Activated gamma-delta T cell (primary cell): ENCODE measurements at places on chromosomes 5 and 9.

- no peak for DNase-seq
Observed at GRCh38 chr5:97243353-97243752, 60.3 kb upstream of the RIOK2 start.

- no peak for DNase-seq
Observed at GRCh38 chr5:150613991-150614660, 26.3 kb upstream of the SYNPO start.

DNA sequence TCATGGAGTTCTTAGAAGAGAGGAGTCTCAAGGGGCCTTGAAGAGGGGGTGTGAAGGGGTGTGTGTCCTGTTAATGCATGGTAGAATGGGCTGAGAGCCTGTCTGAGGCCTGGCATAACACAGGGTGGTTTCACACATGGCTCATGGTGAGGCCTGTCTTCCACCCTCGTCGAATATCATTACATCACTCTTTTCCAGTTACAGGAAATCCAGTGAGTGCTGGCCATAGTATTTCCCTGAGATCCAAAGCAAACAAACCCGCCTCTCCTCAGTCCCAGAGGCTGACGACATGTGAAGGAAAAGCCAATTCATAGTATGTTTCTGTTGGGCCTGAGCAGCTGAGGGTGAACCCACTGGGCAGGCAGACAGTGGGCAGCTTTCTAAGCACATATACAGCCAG lies 159.4 kb upstream of the NR3C1 start:
- no peak for DNase-seq

DNA sequence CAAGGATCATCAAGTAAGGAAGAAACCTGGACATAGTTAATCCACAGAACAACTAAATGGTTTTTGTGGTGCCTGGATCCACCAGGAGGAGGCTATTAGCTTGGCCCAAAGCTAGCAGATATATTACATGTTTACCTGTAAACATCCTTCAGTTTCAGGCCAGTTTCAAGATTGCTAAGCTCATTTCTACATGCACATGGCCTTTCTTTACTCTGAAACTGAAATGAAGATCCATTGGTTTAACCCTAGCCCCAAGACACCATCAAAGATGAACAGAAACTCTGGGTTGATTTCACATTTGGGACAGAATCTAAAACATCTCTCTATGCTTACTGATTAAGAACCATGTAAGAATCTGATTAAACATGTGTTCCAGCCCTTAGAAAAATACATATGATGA lies 611.8 kb downstream of the TLE1 start:
- no peak for DNase-seq

GRCh38 chr5:54514291-54514690 lies 3.3 kb upstream of the SNX18 start:
- DNase-seq = no peak

DNA sequence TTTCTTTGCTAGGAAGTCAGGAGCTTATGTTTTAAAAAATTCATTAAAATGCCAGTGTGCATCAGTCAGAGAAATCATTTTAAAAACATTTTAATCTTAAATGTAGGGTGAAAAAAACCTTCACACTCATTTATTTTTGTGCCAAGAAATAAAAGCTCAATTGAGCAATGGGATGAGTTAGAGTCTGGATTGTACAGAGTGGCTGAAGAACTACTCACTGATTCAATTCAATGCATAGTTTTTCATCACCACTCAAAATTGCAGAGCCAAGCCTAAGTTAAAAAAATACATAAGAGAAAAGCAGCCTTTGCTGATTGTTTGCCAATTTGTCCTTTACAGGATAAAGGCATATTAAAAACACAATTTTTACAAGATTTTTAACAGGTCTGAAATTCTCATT lies 168.2 kb upstream of the DMRTA1 start:
- no peak for DNase-seq

GRCh38 chr5:175131432-175131831 lies 312.6 kb downstream of the DRD1 start:
- no peak for DNase-seq

GRCh38 chr9:14325147-14325546 lies 11.2 kb upstream of the NFIB start:
- DNase-seq = no peak

GRCh38 chr9:136855461-136856078 lies 3.4 kb downstream of the MAMDC4 start:
- no peak for DNase-seq

DNA sequence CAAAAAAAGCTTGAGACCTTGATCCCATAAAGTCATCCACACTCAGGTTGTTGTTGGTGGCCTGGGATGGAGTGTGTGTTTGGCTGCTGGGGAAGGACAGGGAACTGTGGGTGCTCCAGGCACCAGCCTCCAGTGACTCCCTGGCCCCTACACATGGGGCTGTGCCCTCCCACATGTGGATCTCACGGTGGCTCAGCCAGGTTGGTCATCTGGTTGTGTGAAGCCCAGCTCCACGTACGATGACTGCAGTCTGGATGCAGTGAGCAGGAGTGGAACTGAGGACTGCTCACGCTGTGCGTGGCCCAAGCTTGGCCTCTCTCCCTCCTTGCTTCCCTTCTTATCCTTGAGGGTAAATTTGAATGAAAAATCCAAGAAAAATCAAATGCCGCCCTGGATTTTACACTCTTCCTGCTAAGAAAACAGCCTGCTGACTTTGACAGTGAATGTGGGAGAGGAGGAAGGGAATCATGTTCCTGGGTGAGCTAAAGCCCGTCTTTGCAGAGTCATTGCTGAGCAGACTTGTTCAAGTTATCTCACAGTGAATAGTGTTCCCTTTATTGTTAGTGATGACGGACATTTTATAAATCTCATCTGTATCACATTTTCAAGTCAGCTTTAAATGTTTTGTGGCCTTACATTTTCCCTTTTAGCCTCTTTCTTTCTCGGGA lies 65.1 kb upstream of the CACNA1B start:
- no peak for DNase-seq

GRCh38 chr5:89179731-89180130 lies 296.7 kb upstream of the MEF2C start:
- no peak for DNase-seq

GRCh38 chr5:56962286-56962685 lies 10.4 kb upstream of the MIER3 start:
- no peak for DNase-seq

- no peak for DNase-seq
Observed at GRCh38 chr5:119629339-119629738, at the start of gene FAM170A. FAM170A (plus strand) TSS chr5:119629558; CDS start chr5:119629769, 211 bp downstream.

- no peak for DNase-seq
Observed at GRCh38 chr5:109959652-109960051, 269.9 kb downstream of the MAN2A1 start.

- DNase-seq = no peak
Observed at GRCh38 chr5:133247151-133247709, 195.4 kb downstream of the HSPA4 start.

GRCh38 chr9:68446836-68447235 lies 90.4 kb downstream of the PGM5 start:
- no peak for DNase-seq

DNA sequence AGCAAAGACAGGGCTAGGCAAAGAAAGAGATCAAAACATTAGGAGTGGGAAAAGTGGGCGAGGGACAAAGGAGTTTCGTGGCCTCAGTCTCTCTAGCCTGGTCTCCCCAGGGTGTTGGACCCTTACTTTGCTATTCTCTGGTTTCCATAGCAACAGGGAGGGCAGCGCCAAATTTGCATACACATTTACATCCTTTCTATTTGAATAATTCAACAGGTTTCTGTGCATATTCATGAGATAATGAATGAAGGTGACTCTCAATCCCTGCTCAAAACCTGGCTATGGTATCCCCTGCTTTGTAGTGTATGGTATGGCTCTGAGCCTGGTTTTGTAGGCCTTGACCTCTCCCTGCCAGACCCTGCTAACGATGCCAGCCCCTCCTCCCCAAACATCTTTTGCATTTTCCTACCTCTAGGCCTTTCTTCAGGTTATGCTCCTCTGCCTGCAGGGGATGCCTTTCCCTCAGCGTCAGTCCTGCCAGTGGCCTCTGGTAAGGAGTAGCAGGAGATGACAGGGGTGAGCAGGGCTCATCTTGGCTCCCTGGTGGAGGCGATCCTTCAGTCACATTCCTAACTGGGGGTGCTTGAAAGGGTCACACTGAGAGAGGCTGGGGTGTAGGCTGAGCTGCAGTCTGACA lies 9.8 kb downstream of the RPP25L start:
- no peak for DNase-seq

- DNase-seq = no peak
Observed at GRCh38 chr9:99030092-99030511, 74.8 kb upstream of the TGFBR1 start.

DNA sequence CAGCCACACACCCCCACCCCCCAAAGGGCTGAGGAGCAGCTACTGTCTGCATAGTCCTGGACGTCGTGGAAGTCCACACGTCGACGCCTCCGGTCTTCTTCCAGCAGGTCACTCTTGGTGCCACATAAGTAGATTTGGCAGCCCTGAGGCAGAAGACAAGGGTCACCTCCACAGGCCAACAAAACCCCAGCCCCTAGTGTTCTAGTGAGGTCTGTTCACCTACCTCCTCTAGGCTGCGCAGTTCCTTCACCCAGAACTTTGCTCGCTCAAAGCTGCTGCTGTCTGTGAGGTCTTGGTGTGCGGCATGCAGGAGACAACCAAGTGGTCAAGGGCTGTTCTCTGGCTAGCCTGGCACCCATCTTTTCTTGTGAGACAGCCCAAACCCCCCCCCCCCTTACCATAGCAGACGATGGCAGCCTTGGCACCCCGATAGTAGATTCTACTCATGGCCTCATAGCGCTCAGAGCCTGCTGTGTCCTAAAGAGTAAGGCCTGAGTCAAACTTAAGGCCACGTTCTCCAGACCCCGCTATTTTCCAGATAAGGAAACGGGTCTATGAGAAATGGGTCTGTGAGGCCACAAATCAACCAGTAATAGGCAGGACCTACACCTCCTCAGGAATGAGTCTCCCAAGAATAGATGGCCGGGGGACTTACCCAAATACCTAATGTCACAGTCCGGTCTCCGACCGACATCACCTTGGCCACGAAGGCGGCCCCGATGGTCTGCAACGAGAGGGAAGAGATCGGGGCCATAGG lies 987 bp downstream of the RAB24 start:
- no peak for DNase-seq

- no peak for DNase-seq
Observed at GRCh38 chr5:170216257-170216864, 16.4 kb upstream of the C5orf58 start.

- no peak for DNase-seq
Observed at GRCh38 chr9:76704593-76705204, 59.5 kb upstream of the PCA3 start.

DNA sequence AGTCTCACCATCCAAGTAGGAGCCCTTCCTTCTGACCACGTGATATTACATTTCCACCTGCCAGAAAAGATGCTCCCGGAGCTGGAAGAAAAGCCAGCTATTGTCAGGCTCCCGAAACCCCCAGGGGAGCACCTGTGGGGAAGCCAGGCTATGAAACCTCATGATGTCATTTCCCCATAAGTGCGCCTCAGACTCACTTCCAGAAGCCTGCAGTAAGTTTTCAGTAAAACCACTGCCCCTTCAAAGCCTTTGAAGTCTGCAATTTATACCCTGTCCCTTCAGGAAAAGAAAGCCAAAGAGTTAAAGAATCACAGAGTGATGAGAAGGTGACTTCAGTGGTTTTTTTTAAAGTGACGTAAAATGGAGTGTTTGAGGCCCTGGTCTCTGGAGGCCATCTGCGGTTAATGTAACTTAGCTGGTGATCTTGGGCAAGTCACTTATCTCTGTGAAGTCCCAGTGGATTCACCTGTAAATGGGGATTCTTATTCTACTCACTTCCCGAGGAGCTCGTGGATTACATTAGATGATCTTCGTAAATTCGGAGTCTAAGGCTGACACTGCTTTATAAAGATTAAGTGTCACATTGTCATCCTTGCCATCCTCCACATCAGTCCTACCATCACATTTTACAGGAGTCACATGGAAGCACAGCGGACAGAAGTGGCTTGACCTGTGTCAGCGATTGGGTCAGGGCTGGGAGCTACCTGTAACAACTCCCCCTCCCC lies 2.6 kb upstream of the SEMA6A start:
- no peak for DNase-seq

- no peak for DNase-seq
Observed at GRCh38 chr9:84255696-84256095, 84.9 kb downstream of the SLC28A3 start.

GRCh38 chr5:149552553-149553160 lies 1.4 kb upstream of the CSNK1A1 start:
- DNase-seq = no peak

DNA sequence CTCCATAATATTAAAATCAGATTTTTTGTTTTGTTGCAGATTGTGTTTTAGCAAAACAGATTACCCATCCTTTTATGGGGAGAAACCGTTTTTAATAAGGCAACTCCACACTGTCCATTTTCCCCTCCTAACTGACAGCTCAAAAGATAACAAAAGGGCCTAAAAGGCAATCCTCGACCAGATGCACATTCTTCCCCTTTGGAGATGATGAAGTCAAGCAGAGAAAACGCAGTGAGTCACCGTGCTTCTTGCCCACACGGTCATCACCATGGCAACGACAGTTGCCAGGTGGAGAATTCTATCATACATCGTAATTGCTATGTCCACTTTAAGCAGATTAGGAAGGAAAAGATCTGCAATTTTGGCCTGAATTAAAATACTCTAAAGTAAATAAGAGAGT lies 96.4 kb downstream of the DIRAS2 start:
- no peak for DNase-seq
